GM12864 (cell line): ENCODE measurements at places on chromosomes 2 and 18.
A peak's percentile ranks its signal among the peaks of the same experiment; 100 is the strongest.

- no peak for DNase-seq
These were observed 199.9 kb downstream of the TGIF1 start for GRCh38 chr18:3649633-3650426.

GRCh38 chr2:240798327-240798905 lies 21.6 kb downstream of the KIF1A start:
- no peak for DNase-seq

DNA sequence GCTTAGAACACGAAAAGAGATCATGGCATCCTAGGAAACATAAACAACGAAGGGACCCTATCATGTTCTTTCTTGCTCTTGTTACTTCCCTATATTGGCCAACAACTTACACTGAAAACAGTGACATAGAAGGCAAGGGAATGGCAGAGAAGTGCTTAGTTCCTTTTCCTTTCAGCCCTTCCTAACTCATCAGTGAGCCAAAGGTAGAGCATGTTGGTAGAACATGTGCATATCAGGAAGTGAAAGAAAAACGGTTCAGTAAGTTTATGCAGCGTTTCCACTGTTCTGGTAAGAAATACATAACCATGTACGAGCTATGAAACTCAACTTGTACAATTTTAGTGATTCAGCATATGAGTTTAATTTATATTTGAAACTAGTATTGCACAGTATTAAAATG lies 21.7 kb downstream of the AKAIN1 start:
- DNase-seq: peak; percentile 22

DNA sequence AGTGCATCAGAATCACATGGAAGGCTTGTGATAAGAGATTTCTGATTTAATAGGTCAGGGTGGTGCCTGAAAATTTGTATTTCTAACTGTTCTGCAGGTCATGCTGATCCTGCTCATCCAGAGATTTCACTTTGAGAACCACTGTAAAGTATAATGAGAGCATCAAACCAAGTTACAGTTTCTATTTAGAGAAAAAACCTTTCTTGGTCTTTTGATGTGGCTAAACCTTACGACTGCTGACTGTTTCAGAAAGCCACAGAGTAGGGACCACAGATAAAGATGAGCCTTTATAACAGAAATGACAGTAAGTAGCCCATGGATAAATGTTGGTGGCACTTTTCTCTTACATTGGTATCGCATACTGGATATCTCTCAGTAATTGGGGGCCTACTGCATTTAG lies 109.4 kb upstream of the FANCL start:
- no peak for DNase-seq

DNA sequence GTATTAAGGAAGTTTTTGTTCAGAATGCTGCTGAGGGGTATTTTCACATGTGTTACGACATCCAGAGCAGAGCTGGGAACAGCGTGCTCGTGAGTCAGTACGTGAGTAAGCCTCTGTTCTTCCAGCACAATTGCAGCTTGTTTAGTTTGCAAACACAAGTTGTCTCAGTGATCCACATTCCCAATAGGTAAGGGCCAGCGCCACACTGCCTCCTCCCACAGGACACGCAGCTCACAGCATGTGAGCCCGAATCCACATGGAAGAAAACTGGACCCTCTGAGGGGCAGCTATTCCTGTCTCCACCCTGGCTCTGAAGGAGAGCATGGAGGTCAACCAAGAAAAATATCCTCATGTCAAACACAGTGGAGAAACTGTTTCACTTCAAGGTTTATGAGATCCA lies 173.9 kb upstream of the PID1 start:
- DNase-seq: no peak

DNA sequence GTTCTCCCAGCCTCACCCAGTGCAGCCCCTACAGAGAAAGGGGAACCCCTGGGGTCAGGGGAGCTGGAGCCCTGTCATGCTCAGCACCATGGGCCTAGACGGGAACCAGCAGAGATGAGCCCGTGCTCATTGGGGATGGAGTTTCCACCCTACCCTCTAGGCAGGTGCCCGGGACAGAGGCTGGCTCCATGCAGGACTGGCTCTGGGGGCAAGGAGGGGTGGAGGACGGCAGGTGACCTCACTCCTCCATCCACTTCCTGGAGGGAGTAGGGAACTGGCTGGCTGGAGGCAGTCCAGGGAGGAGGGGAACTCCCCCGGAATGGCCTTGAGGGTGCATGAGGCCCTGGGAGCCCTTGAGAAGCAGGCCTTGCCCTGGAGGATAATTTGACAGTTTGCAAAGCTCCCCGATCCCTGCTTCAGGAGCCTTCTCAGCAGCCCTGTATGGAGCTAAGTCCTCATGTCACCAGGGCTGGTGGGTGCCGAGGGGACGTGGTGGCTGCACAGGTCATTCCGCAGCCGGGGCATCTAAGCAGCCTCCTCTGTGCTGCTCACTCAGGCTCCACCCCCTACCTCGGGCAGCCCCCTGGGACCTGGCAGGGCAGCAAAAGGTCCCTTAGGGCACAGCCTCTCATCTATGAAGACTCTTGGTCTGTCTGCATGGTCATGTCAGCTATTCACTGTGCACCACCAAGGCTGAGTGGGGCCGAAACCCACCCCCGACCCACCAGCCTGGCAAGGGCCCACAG lies 2.1 kb downstream of the NEURL3 start:
- no peak for DNase-seq

DNA sequence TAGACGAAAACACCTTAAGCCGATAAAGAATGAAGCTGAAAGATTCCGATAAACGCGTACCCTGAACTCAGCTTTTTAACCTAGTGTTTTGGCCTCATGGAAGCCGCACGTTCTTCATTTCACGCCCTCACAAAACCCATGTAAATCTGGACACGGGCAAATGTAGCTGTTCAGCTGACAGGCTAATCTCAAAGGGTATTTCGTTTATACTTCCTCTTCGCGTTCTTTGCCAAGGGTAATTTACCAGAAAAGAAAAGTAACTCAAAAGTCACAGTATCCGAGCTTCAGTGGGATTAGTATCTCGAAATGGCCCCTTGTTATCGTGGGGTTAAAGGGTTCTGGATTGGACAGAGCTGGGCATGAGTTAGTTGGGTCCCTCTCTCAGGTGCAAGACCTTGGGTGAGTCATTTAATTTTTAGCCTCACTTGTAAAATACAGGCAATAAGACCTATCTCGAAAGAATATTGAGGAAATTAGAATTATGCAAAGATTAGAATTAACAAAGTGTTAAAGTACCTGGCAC lies 22.0 kb upstream of the STPG4 start:
- DNase-seq: no peak

DNA sequence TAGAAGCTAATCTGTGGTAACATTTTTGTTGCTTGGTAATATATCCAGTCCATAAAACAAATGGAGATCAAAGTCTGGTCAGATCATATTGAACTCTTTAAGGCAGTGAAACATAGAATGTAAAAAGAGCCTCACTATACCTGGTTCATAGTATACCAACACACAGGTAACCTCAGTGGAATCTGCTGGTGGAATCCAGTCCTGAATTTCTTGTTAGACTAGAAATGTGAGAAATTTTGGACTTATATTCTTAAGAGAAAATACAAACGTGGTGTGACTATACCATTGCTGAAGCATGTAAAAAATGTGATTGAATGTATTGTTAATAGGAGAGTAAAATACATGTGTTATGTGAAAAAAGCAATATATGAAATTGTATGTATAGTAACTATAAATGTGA lies 46.1 kb upstream of the GRHL1 start:
- DNase-seq: no peak

DNA sequence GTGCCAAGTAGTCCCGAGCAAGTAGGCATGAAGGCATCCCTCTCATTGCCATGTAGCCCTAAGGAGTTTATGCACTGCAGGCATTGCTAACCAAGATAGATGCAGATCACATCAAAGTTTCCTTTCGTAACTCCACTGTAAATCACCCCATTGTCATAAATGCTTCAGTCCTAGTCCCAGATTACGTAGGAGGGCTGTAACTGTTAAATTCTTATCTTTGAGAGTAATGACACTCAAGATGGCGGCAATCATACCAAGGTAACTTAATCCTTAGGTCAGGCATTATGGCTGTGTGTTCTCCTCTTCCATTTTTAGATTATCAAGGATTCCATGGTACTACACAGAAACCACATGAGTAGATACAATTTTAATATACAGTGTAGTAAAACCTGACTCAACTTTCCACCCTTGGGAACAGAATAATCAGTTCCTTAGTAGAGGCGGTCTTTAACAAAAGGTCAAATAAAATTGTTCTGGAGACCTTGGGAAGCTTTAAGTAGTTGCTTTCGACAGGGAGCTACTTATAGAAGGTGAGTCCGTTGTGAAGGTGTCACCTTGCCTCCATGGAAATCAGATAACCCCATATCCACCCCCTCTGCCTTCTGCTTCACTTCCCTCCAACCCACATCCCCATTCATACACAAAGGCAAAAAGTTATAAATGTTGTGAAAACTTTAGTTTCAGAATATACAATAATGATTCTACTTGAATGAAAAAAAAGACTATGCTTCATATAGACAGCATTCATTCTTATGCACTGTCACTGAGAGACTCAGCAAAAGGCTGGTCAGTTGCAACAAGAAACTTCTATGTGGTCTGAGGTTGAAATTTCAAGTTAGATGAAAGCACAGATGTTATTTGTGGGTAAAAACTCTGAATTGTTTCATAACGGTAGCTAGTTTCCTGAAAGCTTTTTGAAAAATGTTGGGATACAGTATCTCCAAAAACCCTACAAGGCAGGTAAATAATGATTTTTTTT lies 64.8 kb upstream of the GALNT5 start:
- DNase-seq: peak; percentile 18

DNA sequence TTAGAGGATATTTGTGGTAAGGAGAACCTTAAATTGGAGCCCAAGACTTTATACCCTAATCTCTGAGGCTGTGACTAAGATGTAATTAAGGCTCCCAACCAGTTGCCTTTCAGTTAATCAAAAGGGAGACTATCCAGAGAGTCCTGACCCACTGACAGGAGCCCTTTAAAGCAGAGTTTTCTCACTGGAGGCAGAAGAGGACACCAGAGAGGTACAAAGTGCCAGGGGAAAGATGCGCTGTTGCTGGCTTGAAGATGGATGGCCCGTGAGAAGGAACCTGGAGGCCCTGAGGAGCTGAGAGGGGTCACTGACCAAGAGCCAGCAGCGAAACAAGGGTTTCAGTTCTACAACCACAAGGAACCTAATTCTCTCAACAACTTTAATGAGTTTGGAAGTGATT lies 137.3 kb downstream of the TMEM131 start:
- no peak for DNase-seq

DNA sequence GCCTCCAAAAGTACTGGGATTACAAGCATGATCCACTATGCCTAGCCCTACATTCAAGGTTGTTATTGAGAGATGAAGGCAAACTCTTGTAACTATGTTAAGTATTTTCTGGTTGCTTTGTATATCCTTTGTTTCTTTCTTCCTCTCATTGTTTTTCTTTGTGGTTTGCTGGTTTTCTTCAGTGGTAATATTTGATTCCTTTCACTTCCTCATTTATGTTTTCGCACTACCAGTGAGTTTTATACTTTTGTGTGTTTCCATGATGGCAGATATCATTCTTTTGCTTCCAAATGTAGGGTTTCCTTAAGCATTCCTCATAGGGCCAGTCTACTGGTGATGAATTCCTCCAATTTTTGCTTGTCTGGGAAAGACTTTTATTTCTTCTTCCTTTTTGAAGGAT lies 90.2 kb downstream of the NCK2 start:
- DNase-seq: peak; percentile 43

GRCh38 chr2:137118140-137118539 lies 352.8 kb downstream of the THSD7B start:
- no peak for DNase-seq

DNA sequence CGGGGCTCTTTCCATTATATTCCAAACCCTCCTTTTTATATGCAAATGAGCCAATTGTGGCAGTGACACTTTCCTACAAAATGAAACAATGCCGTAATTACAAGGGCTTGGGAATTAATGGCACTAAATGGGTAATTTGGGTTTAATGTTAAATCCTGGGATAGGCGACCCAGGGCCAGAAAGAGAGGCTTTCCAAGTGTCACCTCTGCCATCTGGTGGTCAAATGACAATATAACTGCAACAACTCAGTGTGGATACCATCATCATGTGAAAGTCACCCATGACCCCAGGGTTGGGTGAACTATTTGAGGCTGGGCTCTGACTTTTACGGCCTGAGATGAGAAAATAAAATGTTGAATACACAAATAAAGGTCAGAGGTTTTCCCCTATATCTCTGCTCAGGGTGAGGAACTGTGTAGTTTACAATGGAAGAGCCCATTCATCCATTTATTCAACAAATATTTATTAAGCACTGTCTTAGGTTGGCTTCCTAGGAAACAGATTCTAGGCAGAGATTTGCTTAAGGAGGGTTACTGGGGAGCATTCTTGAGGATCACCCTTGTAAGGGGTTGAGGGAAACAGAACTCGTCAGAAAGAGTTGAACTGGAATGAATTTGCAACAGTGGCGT lies 13.6 kb upstream of the THADA start:
- DNase-seq: no peak

DNA sequence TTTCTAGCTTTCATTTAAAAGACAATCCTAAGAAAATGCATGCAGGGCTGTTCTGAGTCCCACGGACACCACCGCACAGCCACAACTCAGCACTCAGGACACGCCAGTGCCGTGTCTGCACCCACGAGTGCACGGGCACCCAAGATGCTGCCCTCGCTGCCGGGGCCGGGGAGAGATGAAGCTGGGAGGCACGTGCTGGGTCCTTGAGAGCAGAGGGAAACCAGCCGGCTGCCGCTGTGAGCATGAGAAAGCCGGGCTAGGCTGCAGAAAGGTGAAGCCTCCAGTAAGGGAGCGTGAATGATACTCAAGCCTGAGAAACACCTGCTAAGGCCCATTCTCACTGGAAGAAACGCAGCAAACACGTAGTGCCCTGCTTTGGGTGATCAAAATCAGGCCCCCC lies 4.8 kb downstream of the COPS9 start:
- no peak for DNase-seq

DNA sequence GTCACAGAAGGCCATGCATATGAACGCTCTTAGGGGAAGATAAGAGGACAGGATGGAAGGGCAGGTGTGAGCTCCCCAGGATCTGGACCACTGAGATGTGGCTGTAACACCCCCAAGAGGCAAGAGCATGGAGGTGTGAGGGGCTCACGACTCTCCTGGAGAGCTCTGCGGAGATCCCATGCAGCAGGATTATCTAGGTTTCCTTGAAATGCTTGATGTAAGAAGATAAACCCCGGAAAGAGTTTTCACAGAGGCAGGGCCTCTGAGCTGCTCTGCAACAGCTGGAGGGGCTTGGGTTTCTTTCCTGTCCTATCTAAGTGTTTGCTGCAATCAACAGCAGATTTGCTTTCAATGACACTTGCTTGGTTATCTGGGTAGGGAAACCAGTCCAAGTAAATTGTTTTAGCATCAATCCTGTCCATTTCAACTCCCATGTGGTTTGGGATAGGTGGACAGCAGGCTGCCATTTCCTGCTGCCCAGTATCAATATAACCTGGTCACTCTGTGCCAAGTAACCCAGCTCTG lies 138.9 kb downstream of the SMAD2 start:
- no peak for DNase-seq

DNA sequence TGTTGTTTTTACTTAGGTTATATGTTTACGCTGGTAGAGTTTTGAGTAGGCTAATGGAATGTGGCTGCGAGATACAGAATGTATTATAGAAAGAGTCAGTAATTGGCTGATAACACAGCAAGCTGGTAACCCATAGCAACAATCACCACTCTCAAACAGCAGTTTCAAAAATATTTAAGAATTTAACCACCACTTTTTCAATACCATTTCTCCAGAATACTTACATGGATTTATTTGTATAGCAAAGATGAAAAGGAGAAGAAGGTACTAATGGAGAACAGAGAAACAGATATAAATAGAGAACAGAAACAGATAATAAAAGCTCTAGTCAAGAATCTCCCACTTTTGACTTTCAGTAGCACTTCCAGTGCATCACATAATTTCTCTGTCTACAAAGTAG lies 188.3 kb upstream of the SLC39A10 start:
- no peak for DNase-seq

GRCh38 chr2:189866296-189866695 lies 82.0 kb downstream of the PMS1 start:
- DNase-seq: no peak
